ENCODE measurements at places on chromosomes 5 and 9. TPM values are rescaled to one million over a fixed set of nuclear protein-coding genes. Genes with fewer than 3 reads are reported as not detected.

Gene FCN2
- 0.04 TPM for polyA plus RNA-seq

Gene LCN10
- 14.9 TPM for polyA plus RNA-seq

Gene UBE2D2
- 76.9 TPM for polyA plus RNA-seq

Gene MSX2
- 0.55 TPM for polyA plus RNA-seq

Gene ACTL7B
- 0.02 TPM for polyA plus RNA-seq

Gene TEK
- polyA plus RNA-seq = 0.55 TPM
